NCI-H1417 treated with DMSO at 0.1 percent for 48 hours (cell line): ENCODE measurements at places on chromosomes 16 and 17.
A peak's percentile ranks its signal among the peaks of the same experiment; 100 is the strongest.

GRCh38 chr16:87845213-87845612 lies 24.1 kb downstream of the SLC7A5 start:
- no peak for DNase-seq

DNA sequence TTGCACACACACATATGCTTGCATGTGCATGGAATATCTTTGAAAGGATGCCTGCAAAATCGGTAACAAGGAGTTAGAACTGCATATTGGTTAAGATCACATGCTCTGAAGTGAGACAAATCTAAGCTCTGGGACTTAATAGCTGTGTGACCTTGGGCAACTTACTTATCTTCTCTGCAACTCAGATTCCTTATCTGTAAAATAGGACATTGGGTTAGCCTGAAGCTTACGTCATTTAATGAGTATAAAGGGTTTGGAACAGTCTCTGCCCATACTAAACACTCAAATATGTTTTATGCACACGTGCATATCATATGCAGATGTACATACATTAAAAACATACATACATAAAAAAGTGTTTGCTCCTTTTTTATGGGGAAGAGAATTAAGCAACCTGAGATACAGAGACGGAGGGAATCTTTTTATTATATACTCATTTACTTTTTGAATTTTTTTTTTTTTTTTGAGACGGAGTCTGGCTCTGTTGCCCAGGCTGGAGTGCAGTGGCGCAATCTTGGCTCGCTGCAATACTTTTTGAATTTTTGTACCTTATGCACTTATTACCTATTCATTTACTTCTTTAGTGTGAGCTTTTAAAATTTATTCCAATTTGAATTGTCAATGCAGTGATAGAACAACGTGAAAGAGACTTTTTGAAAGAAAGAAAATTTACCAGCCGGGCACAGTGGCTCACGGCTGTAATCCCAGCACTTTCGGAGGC lies 206.2 kb downstream of the CCDC182 start:
- DNase-seq: no peak

GRCh38 chr16:78926723-78927210 lies 673.8 kb downstream of the MAF start:
- DNase-seq: no peak

- no peak for DNase-seq
These were observed 1507.4 kb downstream of the CDH11 start for GRCh38 chr16:63614429-63614828.

DNA sequence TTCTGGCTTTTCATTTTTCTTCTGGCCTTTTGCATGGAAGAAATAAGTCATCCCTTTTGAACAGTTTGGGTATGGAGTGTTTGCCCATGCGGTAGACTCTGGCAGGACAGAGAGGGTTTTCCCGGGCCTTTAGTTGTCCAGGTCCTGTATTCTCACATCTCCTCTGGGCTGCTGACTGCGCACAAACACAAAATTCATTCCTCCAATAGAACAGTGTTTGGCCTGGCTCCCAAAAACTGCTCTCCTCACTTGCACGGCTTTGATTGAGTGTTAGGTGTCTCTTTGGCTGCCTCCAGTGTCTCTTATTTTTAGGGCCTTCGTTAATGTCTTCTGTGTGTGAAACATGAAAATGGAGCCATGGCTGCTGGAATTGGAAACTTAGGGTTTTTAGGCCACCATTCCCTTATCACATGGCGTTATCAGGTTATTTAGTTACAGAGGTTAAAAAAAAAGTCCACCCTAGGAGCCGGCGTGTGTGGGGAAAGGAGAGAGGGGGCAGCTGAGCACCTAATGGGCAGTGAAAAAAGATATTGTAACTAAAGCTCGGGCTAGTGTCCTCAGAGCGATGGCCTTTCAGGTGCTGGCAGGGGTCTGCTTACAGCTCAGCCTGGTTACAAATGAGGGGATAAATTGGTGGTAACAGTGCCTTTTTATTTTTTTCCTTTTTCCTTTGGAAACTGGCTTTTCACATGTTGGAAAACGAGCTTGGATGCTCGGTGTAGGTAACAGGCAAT lies 47.3 kb downstream of the PRKCA start:
- DNase-seq: no peak

GRCh38 chr17:41308251-41308917 lies 725 bp downstream of the KRTAP16-1 start:
- DNase-seq: no peak

DNA sequence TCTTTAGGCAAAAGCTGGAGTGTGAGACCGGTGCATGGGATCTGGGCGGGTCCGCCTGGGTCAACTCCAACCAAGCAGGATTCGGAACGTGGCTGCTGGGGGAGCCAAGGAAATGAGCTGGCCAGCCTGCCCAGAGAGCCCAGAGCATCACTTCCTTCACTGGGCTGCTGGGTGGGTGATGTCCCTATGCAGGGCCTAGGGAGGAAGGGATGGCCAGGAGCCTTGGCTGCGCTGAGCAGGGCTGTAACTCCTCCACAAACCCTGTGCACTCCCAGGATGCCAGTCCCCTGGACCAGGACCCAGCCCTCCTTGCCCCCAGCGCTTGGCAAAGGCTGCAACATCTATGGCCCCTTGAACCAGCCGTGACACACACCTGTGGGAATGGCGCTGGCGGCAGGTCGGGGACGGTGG lies 138.4 kb downstream of the RAB11FIP4 start:
- DNase-seq: no peak

DNA sequence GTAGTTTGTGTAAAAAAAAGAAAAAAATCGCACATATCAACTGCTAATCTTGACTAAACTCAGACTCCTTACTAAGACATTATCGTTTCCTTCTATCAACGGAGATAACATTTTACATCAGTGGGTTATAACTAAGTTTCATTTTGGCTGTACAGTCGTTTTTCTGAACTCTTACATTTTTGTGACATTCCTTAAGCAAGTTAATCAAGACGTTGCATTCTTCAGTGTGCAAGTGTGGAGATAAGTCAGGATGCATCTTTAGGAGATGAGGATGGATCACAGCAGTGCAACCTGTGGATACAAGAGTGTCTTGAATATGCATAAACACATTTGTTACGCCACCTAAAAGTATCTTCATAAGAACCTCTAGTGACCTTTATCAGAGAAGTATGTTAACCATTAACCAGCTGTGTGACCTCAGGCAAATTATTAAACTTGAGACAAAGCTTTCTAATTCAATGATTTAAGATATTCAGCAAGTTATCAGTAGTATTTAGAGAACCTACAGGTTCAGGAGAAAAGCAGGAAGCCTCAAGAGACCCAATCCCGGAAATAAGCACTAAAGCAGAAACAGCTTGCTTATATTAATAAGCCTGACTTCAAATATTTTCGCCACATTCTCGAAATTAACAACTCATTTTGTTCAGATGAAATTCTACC lies 9.4 kb downstream of the CMC2 start:
- no peak for DNase-seq

DNA sequence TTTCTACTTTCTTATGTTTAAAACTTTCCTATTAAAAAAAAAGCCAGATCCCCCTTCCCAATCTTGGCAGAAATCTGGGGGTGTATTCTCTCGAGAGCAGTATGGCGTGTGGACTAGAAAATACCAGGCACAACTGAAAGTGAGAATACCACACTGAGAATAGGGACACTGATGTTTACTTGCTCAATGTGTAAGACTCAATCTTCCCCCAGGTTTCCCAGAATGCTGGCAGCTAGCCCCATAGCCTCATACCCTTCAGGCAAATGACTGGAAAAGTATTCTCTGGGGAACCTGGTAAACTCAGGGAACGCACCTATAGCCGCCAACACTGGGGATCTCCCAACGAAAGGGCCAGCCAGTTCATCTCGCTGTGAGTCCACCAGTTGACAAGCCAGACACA lies 15.3 kb downstream of the ZZEF1 start:
- DNase-seq: no peak

DNA sequence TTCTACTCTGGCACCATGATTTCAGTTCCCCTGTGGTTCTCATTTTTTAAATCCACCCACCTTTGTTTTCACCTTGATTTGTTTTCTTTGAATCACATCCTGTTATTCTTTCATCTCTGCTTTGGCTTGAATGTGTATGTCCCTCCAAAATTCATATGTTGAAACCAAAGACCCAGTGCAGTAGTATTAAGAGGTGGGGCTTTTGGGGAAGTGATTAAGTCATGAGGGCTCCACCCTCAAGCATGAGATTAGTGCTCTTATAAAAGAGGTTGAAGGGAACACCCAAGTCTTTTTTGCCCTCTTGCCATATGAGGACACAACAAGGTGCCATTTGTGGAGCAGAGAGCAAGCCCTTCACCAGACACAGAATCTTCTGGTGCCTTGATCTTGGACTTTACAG lies 382.3 kb downstream of the SLC39A11 start:
- DNase-seq: no peak

DNA sequence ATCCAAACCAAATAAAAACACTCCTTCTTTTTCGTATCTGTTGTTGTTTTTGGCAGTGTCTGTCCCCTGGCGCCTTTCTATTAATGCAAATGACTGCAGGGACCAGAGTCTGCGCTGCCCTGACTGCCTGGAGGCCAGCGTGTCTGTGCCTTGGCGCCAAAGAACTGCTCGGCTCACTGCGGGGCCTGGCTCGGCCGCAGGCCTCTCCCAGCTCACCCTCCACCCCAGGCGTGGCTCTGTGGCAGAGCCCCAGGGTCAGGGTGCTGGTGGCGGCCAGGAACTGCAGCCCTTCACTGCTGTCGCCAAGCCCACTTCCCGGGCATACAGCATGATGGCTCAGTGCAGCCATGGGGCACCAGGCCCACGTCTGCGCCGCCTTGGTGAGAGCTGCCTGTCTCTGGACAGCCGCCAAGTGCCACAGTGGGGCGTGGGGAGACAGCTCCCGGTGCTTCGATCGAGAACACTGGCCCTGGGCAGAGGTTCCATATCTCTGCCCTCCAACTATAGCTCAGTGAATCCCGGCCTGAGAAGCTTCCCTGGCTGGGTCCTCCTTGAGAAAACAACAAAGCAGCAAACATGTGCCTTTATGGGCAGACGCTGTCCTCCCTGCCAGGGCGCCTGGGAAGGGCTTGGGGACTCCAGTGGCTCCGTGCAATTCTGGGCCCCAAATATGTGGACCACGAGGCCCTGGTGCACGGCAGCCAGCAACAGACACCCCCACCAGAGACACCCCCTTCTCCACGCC lies 11.1 kb downstream of the CANT1 start:
- no peak for DNase-seq

DNA sequence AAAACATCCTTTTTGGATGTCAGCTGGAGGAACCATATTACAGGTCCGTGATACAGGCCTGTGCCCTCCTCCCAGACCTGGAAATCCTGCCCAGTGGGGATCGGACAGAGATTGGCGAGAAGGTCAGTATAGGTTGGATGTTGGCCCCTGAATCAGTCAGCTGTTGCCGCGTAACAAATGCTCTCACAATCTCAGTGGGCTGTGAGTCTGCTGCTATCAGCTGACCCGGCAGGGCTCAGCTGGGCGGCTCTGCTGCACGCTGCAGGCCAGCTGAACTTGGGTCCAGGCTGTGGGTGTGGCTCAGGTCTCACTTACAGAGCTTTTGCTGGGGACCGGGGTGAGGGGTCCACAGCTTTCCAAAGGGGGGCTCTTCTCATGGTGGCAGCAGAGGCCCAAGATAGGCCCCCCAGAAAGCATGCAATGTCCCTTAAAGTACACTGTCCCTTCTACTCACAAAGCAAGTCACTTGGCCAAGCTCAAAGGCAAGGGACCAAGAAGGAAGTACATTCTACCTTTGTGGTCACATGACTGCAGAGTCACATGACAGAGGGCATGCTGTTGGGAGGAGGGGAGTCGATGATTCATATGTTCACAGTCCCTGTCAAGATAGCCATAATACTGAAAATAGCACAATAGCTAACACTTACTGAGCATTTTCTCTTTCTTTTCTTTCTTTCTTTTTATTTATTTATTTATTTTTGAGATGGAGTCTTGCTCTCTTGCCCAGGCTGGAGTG lies 134.2 kb downstream of the ABCC1 start:
- DNase-seq: no peak

GRCh38 chr17:44533533-44534246 lies 23.6 kb upstream of the FZD2 start:
- peak; percentile 10 for DNase-seq

- no peak for DNase-seq
These were observed 356.1 kb upstream of the ZFHX3 start for GRCh38 chr16:73404001-73404400.

- DNase-seq: no peak
These were observed 24.9 kb upstream of the GRB2 start for GRCh38 chr17:75430159-75430974.

GRCh38 chr16:17277981-17278381 lies 192.8 kb downstream of the XYLT1 start:
- no peak for DNase-seq

DNA sequence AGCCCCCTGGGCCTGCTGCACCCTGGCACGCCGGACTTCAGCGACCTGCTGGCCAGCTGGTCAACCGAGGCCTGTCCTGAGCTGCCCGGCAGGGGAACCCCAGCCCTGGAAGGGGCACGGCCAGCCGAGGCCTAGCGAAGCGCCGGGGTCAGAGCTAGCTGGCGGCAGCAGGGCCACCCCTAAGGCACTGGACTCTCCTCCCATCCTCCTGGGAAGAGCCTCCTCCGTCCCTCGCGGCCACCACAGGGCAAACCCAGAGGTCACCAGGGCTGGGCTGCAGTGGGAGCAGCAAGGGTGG lies 2.3 kb downstream of the PERCC1 start:
- DNase-seq: no peak

DNA sequence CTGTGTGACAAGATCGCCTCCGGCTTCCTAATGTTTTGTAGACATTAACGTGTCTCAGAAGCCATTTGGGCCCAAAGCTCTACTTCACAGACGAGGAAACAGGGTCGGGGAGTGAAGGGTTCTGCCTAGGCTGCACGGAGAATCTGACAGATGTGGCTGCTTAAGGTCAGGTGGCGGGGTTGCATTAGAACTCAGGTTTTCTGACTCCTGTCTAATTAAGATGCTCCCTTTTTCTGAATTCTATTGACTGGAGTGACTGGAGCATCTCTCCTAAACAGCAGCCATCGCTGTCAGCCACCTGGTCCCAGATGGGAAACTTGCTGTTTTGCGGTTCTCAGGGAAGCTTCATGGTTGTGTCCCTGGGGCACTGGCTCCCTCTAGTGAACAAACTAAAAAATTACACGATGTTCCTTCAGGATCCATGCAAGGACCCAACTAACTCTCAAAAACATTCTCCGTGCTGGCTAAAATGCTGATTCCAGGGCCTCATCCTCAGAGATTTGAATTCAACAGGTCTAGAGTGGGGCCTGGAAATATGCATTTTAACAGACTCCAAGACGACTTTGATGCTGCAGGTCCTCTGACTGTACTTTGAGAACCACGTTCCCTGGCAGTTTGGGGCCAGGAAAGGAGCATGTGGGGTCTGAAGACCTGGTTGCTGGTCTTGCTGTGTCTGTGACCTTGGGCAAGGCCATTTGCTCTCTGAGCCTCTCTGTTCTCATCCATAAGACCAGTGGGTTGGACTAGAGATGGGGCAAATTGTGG lies 117.4 kb downstream of the IRF8 start:
- no peak for DNase-seq

DNA sequence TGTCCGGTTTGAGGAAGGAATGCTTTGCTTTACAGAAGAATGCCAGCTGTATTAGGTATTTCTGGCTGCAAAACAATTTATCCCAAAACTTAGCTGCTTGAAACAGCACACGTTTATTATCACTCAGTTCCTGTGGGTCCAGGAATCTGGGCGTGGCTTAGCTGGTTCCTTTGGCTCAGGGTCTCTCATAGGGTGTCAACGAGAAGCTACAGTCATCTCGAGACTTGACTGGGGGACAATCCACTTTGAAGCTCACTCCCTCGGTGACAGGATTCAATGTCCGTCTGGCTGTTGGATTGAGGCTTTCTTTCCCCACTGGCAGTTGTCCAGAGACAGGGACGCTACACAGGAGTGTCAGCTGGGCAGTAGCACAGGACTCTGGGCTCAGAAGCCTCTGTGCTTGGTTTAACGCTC lies 9.6 kb upstream of the RHBDF2 start:
- DNase-seq: no peak
